Right atrium auricular region (tissue), 2 donors: ENCODE measurements at places on chromosomes 5 and 9. TPM values are rescaled to one million over a fixed set of nuclear protein-coding genes. Genes with fewer than 3 reads are reported as not detected.

The TSSK1B gene
- total RNA-seq, result not detected

The CLK4 gene
- total RNA-seq, result 9.6 TPM

The MYORG gene
- total RNA-seq, result 5.4 TPM

The DND1 gene
- total RNA-seq, result 0.51 TPM

The CCL19 gene
- total RNA-seq, result not detected

The GZMA gene
- total RNA-seq, result 0.55 TPM
